ENCODE measurements at places on chromosomes 13 and 19.

- no peak for DNase-seq
Measured at GRCh38 chr19:50402544-50403301, 16.0 kb upstream of the SPIB start.

DNA sequence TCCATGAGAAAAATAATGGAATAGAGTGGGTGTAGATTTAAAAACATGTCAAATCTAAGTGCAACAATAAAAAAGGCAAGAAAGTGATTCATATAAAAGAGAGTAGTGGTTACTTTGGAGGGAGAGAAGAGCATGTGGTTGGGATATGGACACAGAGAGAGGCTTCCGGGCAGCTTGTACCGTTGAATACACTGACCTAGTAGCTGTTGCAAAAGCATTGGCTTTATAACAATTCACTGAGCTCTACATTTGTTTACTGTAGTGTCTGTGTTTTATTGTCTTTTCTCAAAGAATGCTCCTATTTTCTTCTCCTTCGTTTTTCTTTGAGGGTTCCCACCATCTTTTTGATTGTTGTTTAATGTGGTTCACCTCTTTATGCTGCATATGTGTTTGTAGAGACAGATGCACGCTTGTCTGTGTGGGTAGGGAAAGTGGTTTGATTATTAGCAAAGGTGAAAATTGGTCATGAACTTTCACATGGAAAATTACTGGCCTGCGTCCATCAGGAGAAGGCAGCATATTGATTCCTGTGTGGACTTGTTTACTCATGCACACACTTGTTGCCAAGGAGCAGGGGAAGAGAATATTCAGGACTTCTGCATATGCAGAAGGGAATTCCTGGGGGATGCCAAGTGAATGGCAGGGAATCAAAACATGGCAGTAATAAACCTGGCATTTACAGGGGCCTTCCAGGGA lies 29.9 kb upstream of the IRS2 start:
- DNase-seq, result no peak

GRCh38 chr19:49271080-49271753 lies 53.8 kb downstream of the SLC6A16 start:
- DNase-seq, result no peak

DNA sequence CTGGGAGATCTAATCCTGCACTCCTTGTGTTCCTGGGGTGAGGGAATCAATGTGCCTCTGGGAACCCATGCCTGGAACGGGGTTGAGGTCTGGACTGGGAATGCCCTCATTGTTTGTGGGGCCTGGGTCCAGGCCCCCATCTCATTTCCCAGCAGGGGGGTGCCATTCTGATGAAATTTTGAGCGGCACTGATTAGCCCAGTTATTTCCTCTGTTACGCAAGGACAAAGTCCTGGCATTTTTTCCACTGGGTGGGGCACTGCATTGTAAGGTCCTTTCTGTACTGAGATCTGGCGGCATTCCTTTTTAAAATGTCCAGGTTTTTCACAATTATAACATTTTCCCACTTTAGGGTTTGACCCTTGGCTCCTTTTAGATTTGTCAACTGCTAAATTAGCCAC lies 14.8 kb downstream of the FPR3 start:
- no peak for DNase-seq

DNA sequence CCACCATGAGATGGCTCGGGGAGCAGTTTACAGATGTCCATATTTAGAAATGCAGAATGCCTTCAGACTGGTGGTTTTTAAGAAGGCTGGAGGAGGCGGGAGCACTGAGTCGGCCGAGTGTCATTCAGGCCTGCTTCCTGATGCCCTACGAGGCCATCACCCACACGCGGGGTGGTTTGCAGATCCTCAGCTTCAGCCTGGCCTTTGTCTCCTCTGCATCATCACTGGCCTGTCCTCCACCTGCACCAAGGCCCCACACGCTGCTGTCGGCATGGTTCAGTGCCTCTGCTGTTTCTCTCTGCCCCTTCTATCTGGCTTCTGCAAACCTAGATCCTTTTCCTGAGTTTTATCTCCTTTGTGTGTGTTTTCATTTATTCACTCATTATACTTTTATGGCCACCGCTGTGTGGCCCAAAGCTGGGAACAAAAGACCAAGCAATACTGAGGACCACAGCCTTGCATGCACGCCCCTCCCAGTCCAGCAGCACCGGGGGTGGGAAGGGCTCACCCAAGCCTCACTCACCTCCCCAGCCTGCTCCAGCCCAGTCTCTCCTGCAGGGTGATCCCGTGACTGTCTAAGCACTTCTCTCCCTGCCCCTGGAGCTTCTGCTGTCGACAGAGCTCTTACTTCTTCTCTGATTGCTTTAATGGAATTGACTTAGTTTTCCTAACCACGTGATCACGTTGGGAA lies 240.8 kb downstream of the TEX29 start:
- DNase-seq, result no peak

Measured in CD4-positive, alpha-beta T cell treated with Interleukin-4 for 1 hour (primary cell).